ENCODE measurements at places on chromosomes 2 and 18.

- no peak for DNase-seq
These were observed 573.9 kb downstream of the EPHA4 start for GRCh38 chr2:220998156-220998555.

DNA sequence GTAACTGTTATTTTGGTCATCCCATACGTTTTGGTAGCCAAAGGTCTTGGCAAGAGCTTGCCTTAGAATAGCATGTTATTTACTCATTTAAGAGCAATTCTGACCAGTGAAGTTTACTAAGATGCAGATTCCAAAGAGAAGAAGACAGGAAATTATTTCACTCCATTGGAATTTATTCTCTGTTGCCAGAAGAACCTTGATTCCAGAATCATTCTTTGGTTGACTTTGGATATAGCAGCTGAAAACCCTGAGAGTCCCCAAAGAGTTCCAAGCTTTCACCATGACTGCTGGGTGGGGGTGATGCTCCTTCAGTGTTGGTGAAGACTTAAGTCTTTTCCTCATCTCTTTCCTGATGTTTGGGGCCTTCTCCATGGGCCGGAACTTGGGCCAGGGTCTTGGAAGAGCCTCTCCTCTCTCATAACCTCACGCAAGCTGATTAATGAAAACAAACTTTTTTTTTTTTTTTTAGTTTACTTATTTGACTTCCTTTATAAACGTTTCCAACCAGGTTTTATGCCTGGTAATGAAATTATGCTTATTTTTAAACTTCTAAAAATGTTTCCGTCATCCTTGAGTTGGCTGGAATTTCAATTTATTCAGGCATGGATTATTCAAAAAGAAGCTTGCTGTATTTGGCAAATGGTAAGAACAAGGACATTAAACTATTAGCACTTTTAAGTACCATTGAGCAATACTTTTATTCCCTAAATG lies 192.0 kb downstream of the MTX2 start:
- DNase-seq, result no peak

GRCh38 chr2:71609441-71609840 lies 156.1 kb downstream of the DYSF start:
- no peak for DNase-seq

DNA sequence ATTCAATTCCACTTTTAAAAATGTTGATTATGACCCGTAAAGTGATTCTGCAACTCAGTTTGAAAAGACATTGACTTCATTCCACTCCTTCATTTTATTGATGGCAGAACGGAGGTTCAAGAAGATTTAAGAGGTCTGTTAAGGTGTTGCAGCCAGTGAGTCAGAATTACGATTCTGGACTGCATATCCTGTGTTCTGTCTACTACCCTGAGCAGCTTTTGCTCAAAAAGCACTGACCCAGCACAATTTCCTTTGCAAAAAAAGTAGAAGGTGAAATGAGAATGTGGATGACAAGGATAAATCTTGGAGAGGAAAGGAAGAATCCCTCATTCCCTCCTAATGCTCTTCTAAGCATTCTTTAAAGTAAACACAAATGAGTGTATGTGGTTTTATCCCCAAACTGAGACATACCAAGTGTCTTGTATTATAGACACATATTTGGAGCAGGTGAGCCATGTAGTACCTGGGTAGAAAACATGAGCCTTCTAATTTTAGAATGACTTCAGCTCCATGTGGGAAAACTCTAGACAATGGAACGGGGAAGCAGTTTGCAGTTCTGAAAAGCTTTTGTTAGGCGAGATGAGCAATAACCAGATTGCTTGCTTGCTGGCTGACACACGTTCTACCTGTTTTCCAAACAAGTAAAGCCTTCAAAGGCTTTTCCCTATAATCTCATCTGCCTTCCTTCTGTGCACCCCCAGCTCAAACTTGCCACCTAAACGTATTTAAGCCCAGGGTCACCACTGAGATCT lies 44.7 kb downstream of the TGFA start:
- no peak for DNase-seq

- no peak for DNase-seq
These were observed 496 bp upstream of the ITGA4 start for GRCh38 chr2:181456660-181457120.

GRCh38 chr2:120485096-120485495 lies 139.2 kb downstream of the INHBB start:
- no peak for DNase-seq

All from kidney epithelial cell (primary cell).